ENCODE measurements at places on chromosomes 12 and 14. TPM values are rescaled to one million over a fixed set of nuclear protein-coding genes. Genes with fewer than 3 reads are reported as not detected.
A peak's percentile ranks its signal among the peaks of the same experiment; 100 is the strongest.

GRCh38 chr12:126493366-126494108, 1428.3 kb downstream of the AACS start:
- no peak for DNase-seq
- no peaks in the 10 kb centered on the region for H3K27me3 ChIP-seq
- no peak overlapping the region for H3K27ac ChIP-seq
- H3K36me3 ChIP-seq: no peaks in the 10 kb centered on the region
- H3K4me1 ChIP-seq: peaks cover 4% of the 10 kb centered on the region
- H3K4me3 ChIP-seq: no peak overlapping the region

- H3K36me3 ChIP-seq: no peaks in the 10 kb centered on the region
- H3K27me3 ChIP-seq: no peaks in the 10 kb centered on the region
- peaks cover 22% of the 10 kb centered on the region for H3K4me1 ChIP-seq
- no peak overlapping the region for H3K4me3 ChIP-seq
- no peak overlapping the region for H3K27ac ChIP-seq
These were observed 33.3 kb downstream of the WNK1 start for GRCh38 chr12:785706-786105.

DNA sequence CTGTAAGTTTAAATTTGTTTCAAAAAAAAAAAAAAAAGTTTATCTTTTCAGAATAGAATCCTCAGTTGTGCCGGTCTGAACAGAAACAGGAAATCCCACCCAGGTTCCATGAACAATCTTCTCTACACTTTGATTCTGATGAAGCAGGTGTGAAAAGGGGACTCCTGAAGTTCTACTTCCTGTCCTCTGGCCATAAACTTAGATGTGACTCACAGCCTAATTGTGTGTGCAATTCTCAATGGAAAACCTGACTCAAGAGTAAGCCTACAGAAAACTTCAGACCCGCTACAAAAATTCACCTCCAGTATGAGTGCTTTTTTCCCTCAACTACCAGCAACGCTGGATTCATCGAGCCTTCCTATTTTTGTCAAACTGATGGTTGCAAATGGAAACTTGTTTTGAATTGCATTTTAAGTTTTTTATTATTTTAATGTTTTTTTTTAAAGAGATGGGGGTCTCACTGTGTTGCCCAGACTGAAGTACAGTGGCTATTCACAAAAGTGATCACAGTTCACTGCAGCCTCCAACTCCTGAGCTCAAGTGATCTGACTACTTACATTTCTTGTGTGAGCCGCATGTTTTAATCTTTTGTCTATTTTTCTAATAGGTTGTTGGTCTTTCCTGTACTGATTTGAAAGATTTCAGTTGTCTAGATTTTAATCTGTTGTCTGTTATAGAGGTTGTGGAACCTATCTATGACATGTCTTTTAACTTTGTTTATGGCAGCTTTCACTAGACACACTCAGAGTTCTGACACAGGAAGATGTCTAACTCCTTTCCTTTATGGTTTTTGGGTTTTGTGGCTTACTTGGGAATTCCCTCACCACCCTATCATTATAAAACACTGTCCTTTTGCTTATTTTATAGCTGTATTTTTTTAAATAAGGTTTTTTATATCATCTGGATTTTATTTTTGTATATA, 37.6 kb downstream of the ATG14 start:
- H3K4me1 ChIP-seq: no peaks in the 10 kb centered on the region
- DNase-seq: no peak
- peaks cover 2% of the 10 kb centered on the region for H3K36me3 ChIP-seq
- no peaks in the 10 kb centered on the region for H3K27me3 ChIP-seq
- no peak overlapping the region for H3K4me3 ChIP-seq

DNA sequence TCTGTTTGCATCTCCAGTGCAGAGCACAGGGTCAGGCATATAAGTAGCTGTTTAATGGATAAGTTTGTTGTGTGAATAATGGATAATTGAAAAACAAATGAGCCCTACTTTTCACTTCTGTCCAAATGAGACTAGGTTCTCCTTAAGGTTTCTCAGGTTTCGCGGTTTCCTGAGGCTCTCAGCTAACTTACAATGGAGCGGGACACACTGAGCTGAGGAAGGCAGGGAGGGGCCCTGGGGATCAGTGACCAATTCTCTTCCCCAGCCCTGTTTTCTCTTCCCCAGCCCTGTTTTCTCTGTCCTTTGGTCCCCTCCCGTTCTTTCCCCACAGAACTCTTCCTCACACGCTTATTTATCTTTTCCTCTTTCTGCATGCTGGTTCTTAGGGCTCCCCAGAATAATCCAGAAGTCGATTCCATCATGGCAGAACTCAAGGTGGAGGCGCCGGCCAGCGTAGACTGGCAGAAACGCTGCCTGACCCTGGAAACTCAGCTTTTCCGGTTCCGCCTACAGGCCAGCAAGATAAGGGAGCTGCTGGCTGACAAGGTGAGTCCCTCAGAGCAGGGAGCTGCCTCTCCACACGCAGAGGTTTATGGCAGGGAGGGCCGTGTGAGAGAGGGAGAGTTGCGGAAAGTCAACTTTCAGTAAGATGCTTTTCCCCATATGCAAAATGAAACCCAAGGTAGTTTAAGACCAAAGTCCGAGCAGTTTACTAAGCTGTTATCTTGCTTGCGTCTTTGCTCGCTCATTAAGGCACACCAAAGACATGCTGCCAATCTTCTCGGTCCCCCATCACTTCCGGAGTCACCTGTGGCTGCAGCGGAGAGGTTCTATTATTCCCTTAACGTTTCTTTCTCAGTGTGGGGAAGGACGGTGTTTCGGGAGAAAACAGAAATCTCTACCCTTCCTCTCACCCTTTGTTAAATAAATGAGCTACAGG, 8.6 kb downstream of the PLEKHH1 start:
- no peaks in the 10 kb centered on the region for H3K27me3 ChIP-seq
- H3K4me1 ChIP-seq: no peaks in the 10 kb centered on the region
- no peaks in the 10 kb centered on the region for H3K36me3 ChIP-seq
- DNase-seq: no peak
- H3K4me3 ChIP-seq: no peak overlapping the region

- H3K4me3 ChIP-seq: no peak overlapping the region
- no peaks in the 10 kb centered on the region for H3K36me3 ChIP-seq
- no peak overlapping the region for H3K27ac ChIP-seq
- H3K4me1 ChIP-seq: no peaks in the 10 kb centered on the region
- DNase-seq: no peak
These were observed 26.3 kb downstream of the SCARB1 start for GRCh38 chr12:124837249-124837897.

- H3K27ac ChIP-seq: no peak overlapping the region
- H3K27me3 ChIP-seq: no peaks in the 10 kb centered on the region
- no peak overlapping the region for H3K4me3 ChIP-seq
- H3K4me1 ChIP-seq: no peaks in the 10 kb centered on the region
- no peak for DNase-seq
These were observed 106.0 kb downstream of the KIF26A start for GRCh38 chr14:104244221-104245011.

DNA sequence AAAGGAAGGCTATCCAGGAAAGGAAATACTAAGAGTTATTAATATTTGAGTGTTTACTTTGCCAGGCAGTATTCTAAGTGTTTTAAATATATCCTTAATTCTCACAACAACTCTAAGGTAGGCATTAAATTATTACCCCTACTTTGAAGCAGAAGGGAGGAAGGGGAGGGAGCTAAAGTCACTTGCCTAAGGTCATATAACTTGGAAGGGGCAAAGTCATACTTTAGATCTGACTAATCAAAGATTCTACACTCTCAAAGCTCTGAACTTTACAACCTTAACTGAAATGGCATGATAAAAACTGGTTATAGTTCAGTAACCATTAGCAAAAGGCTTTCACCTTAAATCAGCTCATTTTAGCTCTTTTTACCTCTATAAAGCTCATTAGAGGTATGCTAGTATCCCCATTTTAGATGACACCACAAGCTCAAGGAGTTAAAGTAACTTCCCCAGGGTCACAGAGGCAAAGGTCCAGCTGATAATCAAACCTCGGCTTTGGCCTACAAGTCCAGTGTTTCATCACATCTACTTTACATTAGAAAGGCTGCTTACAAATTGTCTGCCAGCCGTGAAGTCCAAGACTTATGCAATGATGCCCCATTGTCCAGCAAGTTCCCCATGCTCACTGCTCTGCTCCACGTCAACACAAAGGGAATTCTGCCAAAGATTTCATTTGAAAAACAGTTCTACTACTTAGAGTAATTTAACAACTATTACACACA, 223.9 kb downstream of the MED13L start:
- H3K4me3 ChIP-seq: no peak overlapping the region
- H3K27ac ChIP-seq: no peak overlapping the region
- H3K36me3 ChIP-seq: no peaks in the 10 kb centered on the region

DNA sequence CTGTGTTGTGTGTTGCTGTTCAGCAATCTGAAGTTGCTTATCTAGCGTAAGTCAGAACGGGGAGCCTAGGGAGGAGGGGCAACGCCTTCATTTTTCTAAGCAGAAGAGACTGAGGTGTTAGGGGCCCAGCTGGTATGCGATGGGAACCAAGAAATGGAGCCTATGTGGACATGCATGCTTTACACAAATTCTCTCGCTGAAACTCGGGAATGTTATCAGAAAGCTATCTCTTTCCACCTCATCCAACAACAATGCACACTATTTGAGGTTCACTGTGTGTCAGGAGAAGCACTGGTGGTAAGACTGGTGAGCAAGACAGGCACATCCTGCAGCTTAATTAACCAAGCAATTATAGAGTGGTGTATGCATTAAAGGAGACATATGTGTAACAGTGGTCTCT, 89.7 kb downstream of the NRXN3 start:
- no peak overlapping the region for H3K27ac ChIP-seq
- no peaks in the 10 kb centered on the region for H3K4me1 ChIP-seq
- peaks cover 14% of the 10 kb centered on the region for H3K27me3 ChIP-seq
- no peaks in the 10 kb centered on the region for H3K36me3 ChIP-seq
- DNase-seq: no peak
- H3K4me3 ChIP-seq: no peak overlapping the region

- H3K4me3 ChIP-seq: no peak overlapping the region
- no peaks in the 10 kb centered on the region for H3K27me3 ChIP-seq
- peak overlapping the region; percentile 7 for H3K27ac ChIP-seq
- peaks cover 76% of the 10 kb centered on the region for H3K36me3 ChIP-seq
- peak; percentile 56 for DNase-seq
These were observed 27.9 kb downstream of the HNRNPC start for GRCh38 chr14:21241218-21241819.

- DNase-seq: peak; percentile 80
- no peaks in the 10 kb centered on the region for H3K4me1 ChIP-seq
- H3K27me3 ChIP-seq: no peaks in the 10 kb centered on the region
- H3K27ac ChIP-seq: no peak overlapping the region
- no peaks in the 10 kb centered on the region for H3K36me3 ChIP-seq
These were observed 35.9 kb downstream of the FBLN5 start for GRCh38 chr14:91911474-91912032.

DNA sequence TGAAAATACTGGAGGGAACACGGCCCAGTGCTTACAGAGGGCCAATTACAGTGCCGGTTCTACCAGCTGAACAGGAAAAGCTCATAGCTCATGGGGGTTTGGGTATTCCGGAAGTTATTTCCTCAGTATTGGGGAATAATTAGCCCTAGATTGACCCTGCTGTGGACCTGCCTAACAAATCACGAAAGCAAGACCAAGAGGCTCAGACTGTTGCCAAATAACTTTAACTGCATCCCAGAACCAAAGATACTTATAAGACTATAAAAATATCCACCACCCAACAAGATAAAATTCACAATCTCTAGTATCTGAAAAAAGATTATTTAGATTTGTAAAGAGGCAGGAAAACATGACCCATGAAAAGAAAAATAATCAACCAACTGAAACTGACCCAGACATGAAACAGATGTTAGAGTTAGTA, 8.0 kb upstream of the OR5AU1 start:
- no peaks in the 10 kb centered on the region for H3K27me3 ChIP-seq
- H3K36me3 ChIP-seq: no peaks in the 10 kb centered on the region
- DNase-seq: no peak
- no peaks in the 10 kb centered on the region for H3K4me1 ChIP-seq
- no peak overlapping the region for H3K27ac ChIP-seq

The ACSS3 gene
- 7.7 TPM for total RNA-seq

The OR6C68 gene
- not detected for total RNA-seq

The A2ML1 gene
- 3.3 TPM for total RNA-seq

The MDGA2 gene
- not detected for total RNA-seq

The MRPL42 gene
- total RNA-seq: 179 TPM

The DHRS4 gene
- 11.4 TPM for total RNA-seq
